ENCODE measurements at places on chromosomes 5 and 9.

- DNase-seq, result no peak
These were observed 6.6 kb downstream of the UBLCP1 start for GRCh38 chr5:159269723-159270122.

- DNase-seq, result no peak
These were observed 130.8 kb upstream of the STC2 start for GRCh38 chr5:173458828-173459609.

GRCh38 chr5:5454391-5454790 lies 31.9 kb downstream of the ICE1 start:
- no peak for DNase-seq

- no peak for DNase-seq
These were observed 82.8 kb downstream of the SLIT3 start for GRCh38 chr5:169218176-169218575.

DNA sequence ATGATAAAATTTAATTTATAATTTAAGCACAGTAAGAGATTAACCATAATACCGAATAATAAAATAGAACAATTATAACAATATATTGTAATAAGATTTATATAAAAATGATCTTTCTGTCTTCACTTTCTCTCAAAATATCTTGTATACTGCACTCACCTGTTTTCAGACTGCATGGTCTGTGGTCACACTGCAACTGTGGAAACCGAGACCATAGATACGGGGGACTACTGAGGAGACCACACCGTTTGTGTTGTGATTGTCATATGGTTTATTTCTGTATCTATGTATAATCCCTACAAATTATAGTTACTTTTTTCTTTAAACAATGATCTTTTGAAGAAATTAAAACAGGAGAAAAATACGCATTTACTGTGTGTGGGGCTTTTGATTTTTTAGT lies 78.8 kb upstream of the TNFAIP8 start:
- no peak for DNase-seq
